ENCODE measurements at places on chromosomes 1 and 21.

- no peak for DNase-seq
These were observed 91.5 kb upstream of the F3 start for GRCh38 chr1:94633051-94633450.

GRCh38 chr1:43334453-43335205 lies 3.0 kb upstream of the MPL start:
- no peak for DNase-seq

DNA sequence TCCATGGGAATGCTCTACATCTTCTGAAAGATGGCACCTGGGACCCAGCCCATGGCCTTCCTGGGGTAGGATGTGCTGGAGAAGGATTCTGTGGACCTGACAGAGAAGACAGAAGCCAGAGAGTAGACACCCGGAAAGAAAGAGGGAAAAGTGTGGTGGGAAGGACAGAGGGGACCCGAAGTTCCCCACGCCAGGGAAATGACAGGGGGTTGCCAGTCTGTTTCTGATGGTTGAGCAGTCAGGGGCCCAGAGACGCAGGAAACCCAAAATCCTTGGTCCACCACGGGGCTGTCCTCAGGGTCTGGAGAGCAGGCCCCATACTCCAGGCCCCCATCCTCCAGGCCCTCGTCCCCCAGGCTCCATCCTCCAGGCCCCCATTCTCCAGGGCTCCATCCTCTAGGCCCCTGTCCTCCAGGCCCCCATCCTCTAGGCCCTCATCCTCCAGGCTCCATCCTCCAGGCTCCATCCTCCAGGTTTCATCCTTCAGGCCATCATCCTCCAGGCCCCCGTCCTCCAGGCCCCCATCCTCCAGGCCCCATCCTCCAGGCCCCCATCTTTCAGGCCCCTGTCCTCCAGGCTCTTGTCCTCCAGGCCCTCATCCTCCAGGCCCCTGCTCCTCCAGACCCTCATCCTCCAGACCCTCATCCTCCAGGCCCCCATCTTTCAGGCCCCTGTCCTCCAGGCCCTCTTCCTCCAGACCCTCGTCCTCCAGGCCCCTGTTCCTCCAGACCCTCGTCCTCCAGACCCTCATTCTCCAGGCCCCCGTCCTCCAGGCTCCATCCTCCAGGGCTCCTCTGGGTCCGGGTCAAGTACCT lies 1.0 kb upstream of the TFF2 start:
- DNase-seq: no peak

GRCh38 chr1:94178901-94179300 lies 58.0 kb upstream of the ABCA4 start:
- no peak for DNase-seq

- DNase-seq: no peak
These were observed 102.8 kb upstream of the SOD1 start for GRCh38 chr21:31556662-31557061.

DNA sequence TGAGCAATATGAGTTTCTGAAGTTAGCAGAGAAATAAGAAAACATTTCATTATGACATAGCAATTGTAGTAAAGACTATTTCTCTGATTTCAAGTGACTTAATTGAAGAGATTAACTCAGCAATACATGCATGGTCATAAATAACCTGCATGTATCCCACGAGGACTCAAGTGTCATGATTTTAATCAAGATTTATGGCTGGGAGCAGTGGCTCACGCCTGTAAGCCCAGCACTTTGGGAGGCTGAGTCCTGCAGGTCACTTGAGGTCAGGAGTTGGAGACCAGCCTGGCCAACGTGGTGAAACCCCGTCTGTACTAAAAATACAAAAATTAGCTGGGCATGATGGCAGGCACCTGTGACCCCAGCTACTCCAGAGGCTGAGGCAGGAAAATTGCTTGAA lies 311.9 kb upstream of the PLD5 start:
- DNase-seq: no peak

DNA sequence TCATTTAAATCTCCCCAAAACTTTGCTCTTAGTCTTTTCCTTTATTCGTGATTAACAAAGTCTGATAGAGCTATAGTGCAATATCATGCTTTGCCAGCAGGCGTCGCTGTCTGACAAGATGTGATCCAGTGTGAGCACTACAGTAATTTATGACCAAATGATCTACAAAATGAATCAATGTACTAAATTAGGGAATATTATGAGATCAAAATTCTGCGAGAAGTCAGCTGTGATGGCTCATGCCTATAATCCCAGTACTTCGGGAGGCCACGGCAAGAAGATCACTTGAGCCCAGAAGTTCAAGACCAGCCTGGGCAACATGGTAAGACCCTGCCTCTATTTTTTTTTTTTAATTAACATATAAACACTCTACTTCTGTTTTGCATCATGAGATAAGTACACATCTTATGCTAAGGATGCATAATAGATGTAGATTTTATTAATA lies 3.6 kb upstream of the SPSB1 start:
- DNase-seq: peak; percentile 52

- no peak for DNase-seq
These were observed 299.6 kb upstream of the RUNX1 start for GRCh38 chr21:35348686-35349085.

DNA sequence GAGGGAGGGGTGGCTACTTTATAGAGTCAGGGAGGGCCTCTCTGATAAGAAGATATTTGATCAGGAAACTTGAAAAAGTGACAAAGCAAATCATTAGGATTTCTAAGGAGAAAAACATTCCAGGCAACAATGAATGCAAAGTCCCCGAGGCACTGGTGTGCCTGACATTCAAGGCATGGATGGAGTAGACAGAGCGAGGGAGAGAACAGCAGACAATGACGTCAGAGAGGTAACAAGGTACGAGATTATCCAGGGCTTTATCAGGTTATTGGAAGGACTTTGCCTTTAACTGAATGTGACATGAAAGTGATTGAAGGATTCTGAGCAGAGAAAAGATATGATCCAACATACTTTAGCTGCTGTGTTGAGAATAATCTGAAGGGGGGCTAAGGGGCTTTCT lies 72.4 kb upstream of the GNG4 start:
- DNase-seq: no peak

- DNase-seq: no peak
These were observed 49.3 kb downstream of the TGFB2 start for GRCh38 chr1:218394416-218394815.

DNA sequence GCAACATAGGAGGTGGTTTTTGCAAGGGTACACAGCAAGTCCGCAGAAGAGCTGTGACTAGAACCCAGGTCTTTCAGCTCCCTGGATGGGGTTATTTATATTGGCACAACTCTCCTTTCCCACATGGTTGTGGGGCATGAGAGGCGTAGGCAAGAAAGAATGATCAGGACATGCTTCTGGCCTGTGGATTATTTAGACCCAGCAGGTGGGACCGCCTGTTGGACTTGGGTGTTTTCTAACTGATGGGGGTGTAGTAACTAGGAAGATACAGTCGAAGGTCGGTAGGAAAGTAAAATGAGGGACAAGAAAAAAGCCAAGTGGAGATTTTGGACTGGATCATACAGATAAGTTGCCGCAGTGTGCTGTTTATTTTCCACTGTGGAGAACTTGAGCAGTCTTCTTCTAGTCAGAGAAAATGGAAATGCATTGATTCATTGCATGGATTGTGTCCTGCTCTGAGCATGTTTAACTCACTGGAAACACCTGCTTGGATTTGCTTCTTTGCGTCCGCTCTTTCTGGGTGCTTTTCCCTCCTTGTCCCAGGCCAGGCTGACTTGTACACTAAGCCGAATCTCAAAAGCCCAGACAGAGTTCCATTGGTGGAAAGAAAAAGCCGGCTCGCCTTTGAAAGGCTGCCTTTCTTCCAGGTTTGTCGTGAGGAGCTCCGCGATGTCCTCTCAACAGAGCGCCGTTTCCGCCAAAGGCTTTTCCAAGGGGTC lies 592 bp downstream of the CRCT1 start:
- no peak for DNase-seq

DNA sequence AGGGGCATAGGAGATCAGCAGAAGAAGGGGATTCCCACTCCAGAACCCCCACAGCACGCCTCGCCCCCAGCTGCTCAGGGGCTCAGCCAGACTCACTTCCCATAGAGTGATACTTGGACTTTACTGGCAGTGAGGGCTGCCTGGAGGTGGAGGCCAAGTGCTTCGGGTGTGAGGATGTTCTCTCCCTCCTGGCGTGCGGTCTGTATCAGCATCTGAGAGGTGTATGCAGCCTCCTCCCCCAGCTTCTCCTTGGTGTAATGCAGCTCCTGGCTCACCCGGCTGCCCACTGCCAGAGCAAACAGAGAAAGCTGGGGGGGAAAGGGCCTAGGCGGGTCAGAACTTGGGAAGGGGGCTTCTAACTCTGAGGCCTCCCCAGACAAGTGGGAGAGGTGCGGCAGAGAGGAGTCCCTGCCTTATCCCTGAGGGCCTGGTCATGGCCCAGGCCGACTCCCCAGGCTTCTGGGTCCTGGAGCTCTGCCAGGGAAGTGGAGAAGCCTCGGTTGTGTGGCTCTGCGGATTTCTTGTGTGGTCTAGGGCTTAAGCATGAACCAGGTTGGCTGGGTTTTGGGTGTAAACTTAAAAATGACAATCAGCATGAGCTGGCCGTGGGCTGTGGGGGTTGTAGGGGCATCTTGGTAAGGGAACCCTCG lies 10.9 kb downstream of the PTCH2 start:
- no peak for DNase-seq

DNA sequence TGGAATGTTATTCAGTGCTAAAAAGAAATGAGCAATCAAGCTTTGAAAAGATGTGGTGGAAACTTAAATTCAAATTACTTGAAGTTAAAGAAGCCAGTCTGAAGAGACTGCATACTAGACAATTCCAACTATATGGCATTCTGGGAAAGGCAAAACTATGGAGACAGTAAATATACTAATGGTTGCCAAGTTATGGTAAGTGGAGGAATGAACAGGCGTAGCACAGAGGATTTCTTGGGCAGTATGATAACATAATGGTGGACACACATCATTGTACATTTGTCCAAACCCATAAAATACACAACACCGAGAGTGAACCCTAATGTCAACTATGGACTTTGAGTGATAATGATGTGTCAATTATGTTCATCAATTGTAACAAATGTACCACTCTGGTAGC lies 21.1 kb upstream of the SELP start:
- DNase-seq: no peak

DNA sequence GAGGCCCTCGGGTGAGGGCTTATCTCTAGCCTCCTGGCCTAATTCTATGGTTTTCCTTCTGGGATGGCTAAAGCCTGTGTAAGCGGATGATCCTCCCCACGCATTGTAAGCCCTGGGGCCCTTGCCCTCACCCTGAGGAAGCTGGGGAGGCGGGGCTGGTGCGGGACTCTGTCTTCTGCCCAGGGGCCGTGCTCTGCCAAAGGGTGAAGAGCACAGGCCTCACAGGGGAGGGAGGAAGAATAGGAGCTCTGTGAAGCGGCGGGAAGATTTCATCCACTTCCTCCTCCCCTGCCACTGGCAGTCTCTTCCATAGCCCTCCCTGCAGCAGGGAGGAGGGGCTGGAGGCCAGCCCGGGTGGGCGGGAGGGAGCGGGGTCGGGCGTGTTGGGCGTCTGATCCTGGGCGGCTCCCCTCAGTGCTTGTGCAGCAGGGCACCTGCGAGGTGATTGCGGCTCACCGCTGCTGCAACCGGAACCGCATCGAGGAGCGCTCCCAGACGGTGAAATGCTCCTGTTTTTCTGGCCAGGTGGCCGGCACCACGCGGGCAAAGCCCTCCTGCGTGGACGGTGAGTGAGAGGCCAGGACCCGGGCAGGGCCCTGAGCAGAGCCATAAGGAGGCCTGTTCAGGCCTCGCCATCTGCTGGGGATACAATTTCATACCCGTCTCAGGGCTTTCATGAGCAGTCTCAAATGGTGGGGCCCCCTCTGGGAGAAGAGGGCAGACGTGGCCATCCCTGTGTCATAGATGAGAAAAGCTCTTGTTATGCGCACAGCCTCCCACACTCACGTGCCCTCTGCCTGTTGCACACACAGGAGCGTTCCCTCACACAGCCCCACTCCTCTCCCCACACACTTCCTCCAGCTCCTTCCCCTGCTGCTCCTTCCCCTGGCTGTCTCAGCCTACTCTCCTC lies 7.7 kb upstream of the PPM1J start:
- DNase-seq: no peak

GRCh38 chr1:172642970-172643369 lies 15.9 kb upstream of the FASLG start:
- DNase-seq: no peak

DNA sequence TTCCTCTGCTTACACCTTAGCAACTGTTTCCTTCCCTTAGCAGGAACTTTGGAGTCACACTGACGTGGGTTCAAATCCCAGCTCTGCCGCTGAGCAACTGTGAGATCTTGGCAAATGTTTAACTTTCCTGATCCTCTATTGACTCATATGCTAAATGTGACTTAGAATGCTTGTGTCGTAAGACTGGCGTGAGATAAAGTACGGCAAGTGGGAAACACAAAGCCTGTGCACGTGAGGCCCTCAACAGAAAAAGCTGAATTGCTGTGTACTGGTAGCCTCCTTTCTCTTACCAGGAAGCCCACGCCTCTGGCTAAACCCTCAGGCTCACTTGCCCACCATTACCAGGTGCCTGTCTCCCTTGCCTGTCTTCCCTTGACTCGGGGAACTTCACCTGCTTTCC lies 135.4 kb upstream of the TNR start:
- no peak for DNase-seq

GRCh38 chr1:14180738-14181137 lies 417.7 kb upstream of the KAZN start:
- no peak for DNase-seq

Measured in GM10248 (cell line).